ENCODE measurements at places on chromosomes 2 and 18. TPM values are rescaled to one million over a fixed set of nuclear protein-coding genes. Genes with fewer than 3 reads are reported as not detected.

CXCR4 gene
- total RNA-seq: 2.0 TPM

FBXO36 gene
- 2.9 TPM for total RNA-seq

ALK gene
- total RNA-seq: 0.07 TPM

TMEM169 gene
- total RNA-seq: 0.83 TPM

GALNT13 gene
- 0.20 TPM for total RNA-seq

SMAD4 gene
- total RNA-seq: 124 TPM

G6PC2 gene
- total RNA-seq: not detected

RUFY4 gene
- total RNA-seq: not detected

CNGA3 gene
- total RNA-seq: not detected

RIT2 gene
- total RNA-seq: not detected

PJVK gene
- 2.5 TPM for total RNA-seq

ABCG5 gene
- not detected for total RNA-seq

KIDINS220 gene
- total RNA-seq: 90.3 TPM

FKBP1B gene
- total RNA-seq: 6.8 TPM
